ENCODE measurements at places on chromosomes 5 and 9.

GRCh38 chr9:124017051-124017928 lies 5.7 kb downstream of the LHX2 start:
- DNase-seq, result no peak

DNA sequence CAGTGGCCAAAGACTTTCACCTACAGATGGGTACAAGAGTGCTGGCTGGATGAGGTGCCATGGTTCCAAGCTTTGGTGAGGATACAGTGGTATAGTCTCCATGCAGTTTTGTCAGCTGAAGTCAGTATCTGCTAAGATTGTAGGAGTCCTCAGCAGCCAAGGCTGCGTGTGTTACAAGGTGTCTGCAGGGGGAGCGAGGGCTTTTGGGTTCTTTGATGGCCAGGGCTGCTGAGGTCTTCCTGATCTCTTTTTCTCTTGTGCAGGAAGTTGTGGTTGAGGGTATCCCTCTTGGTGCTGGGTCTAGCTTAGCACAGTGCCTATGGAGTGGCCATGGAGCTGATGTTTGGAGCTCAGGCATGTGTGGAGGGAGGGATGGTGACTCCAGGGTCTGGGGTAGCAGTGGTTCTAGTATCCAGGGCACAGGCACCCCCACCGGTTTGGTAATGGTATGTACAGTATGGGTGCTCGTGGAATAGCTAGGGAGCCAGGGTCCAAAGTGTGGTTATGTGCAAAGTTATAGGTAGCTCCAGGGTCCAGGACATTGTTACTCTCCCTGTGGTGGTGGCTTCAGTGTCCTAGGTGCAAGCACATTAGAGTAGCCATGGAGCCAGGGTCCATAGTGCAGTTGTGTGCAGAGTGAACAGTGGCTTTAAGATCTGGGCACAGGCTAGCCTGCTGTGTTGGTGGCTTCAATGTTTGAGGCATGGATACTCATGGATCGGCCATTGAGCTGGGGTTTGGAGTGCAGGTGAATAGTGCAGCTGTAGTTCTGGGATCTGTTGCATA lies 36.7 kb downstream of the CNTLN start:
- DNase-seq, result no peak

- no peak for DNase-seq
Measured at GRCh38 chr5:71945436-71945835, 161.8 kb upstream of the MAP1B start.

DNA sequence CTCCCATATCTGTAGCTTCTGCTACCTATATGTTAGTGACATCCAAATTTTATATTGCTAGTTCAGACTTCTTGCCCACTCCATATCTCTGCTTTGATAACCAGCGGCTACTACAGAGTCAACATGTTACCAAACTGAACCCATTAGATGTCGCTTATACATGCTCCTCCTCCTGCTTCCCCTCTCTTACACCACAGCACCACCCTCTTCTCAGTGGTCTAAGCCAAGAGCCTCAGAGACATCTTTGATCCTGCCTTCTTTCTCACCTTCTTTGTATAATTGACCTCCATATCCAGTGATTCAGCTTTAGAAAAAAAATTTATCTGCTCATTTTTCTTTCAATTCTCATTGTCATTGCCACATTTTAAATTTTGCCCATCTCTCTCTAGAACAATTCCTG lies 408.2 kb upstream of the TLE4 start:
- DNase-seq, result no peak

DNA sequence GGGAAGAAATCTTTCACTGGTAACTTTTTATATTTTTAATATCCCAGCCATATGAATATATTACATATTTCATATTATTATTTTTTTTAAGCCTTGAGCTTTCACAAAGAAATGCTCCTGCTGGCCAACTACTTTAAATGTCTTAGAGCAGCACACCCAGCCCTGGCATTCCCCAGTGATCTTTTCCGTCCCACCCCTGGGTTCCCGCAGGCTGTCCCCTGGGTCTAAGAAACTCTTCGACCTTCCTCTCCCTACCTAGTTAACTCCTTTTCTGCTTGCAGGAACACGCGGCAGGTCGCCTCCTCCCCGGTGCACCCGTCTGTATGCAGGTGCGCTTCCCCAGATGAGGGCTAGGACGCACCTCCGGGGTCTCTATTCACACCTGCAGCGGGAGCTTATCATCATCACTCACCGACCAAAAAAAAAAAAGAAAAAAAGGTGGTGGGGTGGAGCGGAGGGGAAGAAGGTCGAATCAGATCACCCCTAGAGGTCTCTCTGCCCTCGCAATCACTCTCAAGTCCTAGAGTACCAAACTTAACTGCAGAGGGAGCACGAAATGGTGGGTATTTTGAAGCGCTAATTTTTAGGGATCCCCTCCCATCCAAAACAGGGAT lies 696 bp downstream of the ZFP62 start:
- no peak for DNase-seq

- DNase-seq, result no peak
Measured at GRCh38 chr9:85224729-85225128, 517.0 kb downstream of the AGTPBP1 start.
